ENCODE measurements at places on chromosomes 5 and 9. TPM values are rescaled to one million over a fixed set of nuclear protein-coding genes. Genes with fewer than 3 reads are reported as not detected.
A peak's percentile ranks its signal among the peaks of the same experiment; 100 is the strongest.

- H3K4me3 ChIP-seq, result no peak overlapping the region
- no peaks in the 10 kb centered on the region for H3K4me1 ChIP-seq
- H3K36me3 ChIP-seq, result no peaks in the 10 kb centered on the region
- ATAC-seq, result no peak
- H3K27ac ChIP-seq, result no peak overlapping the region
- H3K27me3 ChIP-seq, result no peaks in the 10 kb centered on the region
Observed at GRCh38 chr5:167713896-167714295, 577.5 kb upstream of the WWC1 start.

GRCh38 chr5:143393524-143393923 is 10.0 kb downstream of the NR3C1 start:
- no peaks in the 10 kb centered on the region for H3K36me3 ChIP-seq
- no peak for ATAC-seq
- H3K4me3 ChIP-seq, result no peak overlapping the region

DNA sequence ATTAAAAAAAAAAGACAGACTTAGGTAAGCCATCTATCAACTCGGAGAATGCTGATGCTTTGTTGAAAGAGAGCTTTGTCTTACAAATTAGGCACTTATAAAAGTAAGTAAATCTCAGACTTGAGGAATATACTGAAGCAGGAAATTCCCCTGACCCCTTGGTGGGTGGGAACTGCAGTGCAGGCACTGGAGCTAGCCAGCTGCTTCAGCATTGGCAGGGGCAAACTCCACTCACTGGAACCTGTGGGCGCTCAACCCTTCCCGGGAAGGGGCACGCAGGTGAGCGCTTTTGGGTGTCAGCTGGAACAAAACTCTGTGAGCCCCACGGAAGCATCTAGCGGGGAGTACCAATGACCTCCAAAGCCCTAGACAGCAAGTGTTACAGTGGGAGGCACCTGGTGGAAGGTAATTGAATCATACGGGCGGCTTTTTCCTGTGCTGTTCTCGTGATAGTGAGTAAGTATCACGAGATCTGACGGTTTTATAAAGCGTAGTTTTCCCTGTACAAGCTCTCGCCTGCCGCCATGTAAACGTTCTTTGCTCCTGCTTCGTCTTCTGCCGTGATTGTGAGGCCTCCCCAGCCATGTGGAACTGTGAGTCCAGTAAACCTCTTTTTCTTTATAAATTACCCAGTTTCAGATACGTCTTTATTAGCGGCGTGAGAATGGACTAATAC is 628.0 kb upstream of the CDH18 start:
- H3K36me3 ChIP-seq, result no peaks in the 10 kb centered on the region
- H3K4me1 ChIP-seq, result no peaks in the 10 kb centered on the region
- ATAC-seq, result no peak
- no peaks in the 10 kb centered on the region for H3K27me3 ChIP-seq

Gene PTGES
- 8.3 TPM for total RNA-seq

Gene FOXD4
- 0.13 TPM for total RNA-seq

- ATAC-seq, result no peak
- no peak overlapping the region for H3K4me3 ChIP-seq
- no peaks in the 10 kb centered on the region for H3K27me3 ChIP-seq
- H3K4me1 ChIP-seq, result no peaks in the 10 kb centered on the region
Observed at GRCh38 chr5:93886098-93886806, 144.9 kb upstream of the POU5F2 start.

DNA sequence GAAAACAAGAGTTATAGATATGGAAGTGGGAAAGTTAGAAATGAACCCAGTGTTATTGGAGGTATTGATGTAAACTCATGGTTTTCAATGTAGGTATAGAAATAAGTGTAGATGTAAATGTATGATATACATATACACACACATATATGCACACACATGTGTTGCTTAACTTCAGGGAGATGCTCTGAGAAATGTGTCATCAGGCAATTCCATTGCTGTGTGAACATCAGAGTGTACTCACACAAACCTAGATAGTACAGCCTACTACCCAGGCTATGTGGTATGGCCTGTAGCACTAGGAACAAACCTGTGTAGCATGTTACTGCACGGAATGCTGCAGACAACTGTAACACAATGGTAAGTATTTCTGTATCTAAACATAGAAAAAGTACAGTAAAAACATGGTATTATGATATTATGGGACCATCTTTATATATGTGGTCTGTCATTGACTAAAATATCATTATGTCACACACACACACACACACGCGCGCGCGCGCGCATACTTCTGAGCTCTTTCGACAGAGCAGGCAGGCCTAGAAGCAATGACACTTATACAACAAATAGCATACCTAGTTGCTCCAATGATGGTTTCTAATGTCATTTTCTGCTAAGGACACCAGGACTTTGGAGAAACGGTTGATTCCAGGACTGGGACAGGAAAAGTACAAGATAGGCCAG is 86.6 kb downstream of the MACROH2A1 start:
- H3K27ac ChIP-seq, result no peak overlapping the region
- no peak overlapping the region for H3K4me3 ChIP-seq
- H3K36me3 ChIP-seq, result no peaks in the 10 kb centered on the region
- H3K27me3 ChIP-seq, result no peaks in the 10 kb centered on the region

- H3K27me3 ChIP-seq, result no peaks in the 10 kb centered on the region
- H3K4me3 ChIP-seq, result no peak overlapping the region
- no peaks in the 10 kb centered on the region for H3K4me1 ChIP-seq
- no peak overlapping the region for H3K27ac ChIP-seq
- H3K36me3 ChIP-seq, result no peaks in the 10 kb centered on the region
Observed at GRCh38 chr9:90904706-90905478, 103.3 kb downstream of the SYK start.

- ATAC-seq, result no peak
- no peak overlapping the region for H3K4me3 ChIP-seq
- H3K27ac ChIP-seq, result no peak overlapping the region
- no peaks in the 10 kb centered on the region for H3K4me1 ChIP-seq
Observed at GRCh38 chr5:89211836-89212235, 328.9 kb upstream of the MEF2C start.

- H3K27me3 ChIP-seq, result no peaks in the 10 kb centered on the region
- no peak for ATAC-seq
- H3K4me3 ChIP-seq, result no peak overlapping the region
Observed at GRCh38 chr5:33284681-33285080, 156.1 kb upstream of the TARS1 start.

DNA sequence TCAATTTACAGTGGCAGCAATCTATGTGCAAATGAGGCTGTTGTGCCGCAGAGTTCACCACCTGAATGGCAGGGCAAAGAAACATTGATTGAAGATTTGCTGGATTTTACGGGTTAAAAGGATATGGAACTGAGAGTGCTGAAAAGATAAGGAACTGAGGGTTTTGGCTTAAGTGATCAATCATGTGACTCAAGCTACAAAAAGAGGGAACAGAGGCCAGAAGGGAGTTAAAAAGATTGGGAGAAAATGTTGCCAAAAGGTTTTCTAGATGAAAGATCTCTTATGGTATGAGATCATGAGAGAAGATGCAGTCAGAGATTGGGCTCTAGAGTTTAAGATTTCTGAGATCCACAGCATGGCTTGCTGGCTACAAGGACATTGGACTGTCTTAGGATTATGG is 7.9 kb upstream of the RIMOC1 start:
- H3K4me3 ChIP-seq, result no peak overlapping the region
- peaks cover 24% of the 10 kb centered on the region for H3K27me3 ChIP-seq
- H3K27ac ChIP-seq, result no peak overlapping the region
- no peak for ATAC-seq
- no peaks in the 10 kb centered on the region for H3K4me1 ChIP-seq
- no peaks in the 10 kb centered on the region for H3K36me3 ChIP-seq

Gene FAM120A
- 68.6 TPM for total RNA-seq

DNA sequence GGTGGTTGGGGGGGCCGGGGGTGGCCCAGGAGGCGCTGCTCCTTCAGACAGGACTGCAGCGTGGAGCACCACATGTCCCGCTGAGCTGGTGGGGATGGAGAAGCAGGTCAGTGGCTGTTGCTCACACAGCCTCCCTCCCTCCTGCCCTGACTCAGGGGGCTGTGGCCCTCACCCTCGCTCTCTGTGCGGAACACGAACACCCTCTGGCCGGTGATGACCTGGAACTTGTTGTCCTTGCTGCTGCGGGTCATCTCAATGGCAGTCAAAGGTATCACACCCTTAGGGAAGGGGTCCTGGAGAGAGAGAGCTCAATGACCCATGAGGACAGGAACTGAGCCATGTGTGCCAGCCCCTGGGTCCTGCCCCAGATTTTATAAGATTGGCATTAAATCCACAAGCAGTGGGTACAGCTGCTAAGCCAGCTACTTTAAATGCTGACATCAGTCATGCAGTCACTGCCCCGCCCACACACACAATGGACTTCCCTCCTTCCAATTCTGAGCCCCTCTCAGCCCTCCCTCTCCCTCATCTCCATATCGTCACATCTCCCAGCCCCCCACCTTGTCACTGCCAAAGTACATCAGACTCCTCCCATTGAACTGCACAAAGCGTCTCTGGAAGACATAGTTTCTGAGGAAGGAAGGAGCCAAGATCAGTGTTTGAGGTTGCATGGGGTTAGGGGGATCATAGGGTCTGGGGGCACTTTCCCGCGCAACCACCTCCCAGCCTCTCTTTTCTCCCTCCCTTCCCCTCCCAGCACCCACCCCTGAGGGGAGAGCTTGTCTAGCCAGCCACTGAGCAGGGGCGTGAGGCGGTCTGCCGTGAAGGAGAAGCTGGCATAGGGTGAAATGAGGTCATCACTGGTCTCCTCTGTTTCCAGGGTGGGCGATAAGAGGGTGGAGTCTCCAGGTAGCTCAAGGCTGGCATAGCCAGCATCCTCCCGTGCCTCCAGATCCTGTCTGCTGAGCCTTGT is 8.9 kb downstream of the ARAP3 start:
- H3K27ac ChIP-seq, result no peak overlapping the region
- peak; percentile 54 for ATAC-seq
- H3K36me3 ChIP-seq, result peaks cover 21% of the 10 kb centered on the region
- no peaks in the 10 kb centered on the region for H3K27me3 ChIP-seq

- ATAC-seq, result no peak
- H3K4me3 ChIP-seq, result no peak overlapping the region
- no peaks in the 10 kb centered on the region for H3K4me1 ChIP-seq
- no peaks in the 10 kb centered on the region for H3K36me3 ChIP-seq
Observed at GRCh38 chr5:111201705-111202104, 22.5 kb upstream of the CAMK4 start.

DNA sequence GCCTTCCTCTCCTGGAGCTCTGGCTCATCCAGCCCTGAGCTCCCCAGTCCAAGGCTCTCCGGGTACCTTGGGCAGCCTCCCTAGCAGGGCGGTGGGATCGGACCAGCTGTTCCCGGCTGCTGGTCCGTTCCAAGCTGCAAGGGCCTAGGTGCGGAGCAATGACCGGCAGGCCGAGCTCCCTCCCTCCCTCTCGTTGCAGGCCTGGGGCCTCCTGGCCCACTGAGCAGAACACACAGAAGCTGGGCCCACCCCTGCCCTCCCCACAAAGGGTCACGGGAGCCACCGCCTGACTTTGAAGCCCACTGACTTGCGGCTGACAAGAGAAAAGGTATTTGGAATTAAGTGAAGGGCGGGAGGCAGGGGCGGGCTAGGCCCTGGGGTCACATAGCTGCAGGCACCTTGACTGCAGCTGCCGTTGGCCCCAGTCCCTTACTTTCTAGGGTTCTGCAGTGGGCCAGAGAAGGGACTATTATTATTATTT is 104.7 kb upstream of the IER5L start:
- H3K4me3 ChIP-seq, result peak overlapping the region; percentile 15
- H3K27ac ChIP-seq, result peak overlapping the region; percentile 45
- H3K36me3 ChIP-seq, result no peaks in the 10 kb centered on the region
- no peaks in the 10 kb centered on the region for H3K4me1 ChIP-seq
- H3K27me3 ChIP-seq, result no peaks in the 10 kb centered on the region
- no peak for ATAC-seq

- no peaks in the 10 kb centered on the region for H3K27me3 ChIP-seq
- H3K4me3 ChIP-seq, result no peak overlapping the region
- H3K4me1 ChIP-seq, result no peaks in the 10 kb centered on the region
- no peak overlapping the region for H3K27ac ChIP-seq
- H3K36me3 ChIP-seq, result no peaks in the 10 kb centered on the region
Observed at GRCh38 chr5:66540078-66540477, 56.1 kb upstream of the MAST4 start.

DNA sequence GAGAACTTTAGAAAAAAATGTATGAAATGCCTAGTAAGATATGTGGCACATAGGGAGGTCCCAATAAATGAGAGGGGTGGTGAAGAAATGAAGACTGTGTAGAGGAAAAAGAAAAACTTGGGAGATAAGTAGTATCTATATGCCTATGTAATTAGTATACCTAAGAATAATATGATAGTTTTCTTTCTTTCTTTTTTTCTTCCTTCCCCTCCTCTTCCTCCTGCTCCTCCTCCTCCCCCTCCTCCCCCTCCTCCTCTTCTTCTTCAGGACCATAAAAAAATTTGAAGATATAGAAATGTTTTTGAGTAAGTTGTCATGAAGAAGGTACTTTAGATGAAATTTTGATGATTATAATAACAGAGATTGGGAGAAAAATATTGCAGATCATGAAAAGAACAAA is 857.4 kb downstream of the MAT2B start:
- H3K4me3 ChIP-seq, result no peak overlapping the region
- H3K27me3 ChIP-seq, result no peaks in the 10 kb centered on the region
- H3K4me1 ChIP-seq, result no peaks in the 10 kb centered on the region
- H3K27ac ChIP-seq, result no peak overlapping the region
- H3K36me3 ChIP-seq, result no peaks in the 10 kb centered on the region
- ATAC-seq, result no peak

Gene WHRN
- 12.9 TPM for total RNA-seq

DNA sequence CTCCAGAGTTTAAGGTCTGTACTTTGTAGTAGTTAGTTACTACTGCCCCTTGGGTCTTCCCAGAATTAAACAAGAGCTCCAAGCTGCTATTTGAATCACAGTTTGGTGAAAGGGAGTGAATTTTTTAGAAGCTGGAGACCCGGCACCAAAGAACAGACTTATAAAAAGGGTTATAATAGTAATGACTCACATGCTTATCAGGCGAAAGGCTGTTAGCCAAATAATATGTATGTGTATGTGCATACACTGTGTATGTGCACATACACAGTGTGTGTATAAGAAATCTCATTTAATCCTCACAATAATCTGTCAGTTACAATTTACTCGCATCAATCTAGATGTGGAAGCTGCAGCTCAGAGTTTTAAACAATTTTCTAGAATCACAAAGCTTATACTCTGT is 59.5 kb upstream of the ITGA1 start:
- H3K4me3 ChIP-seq, result no peak overlapping the region
- H3K4me1 ChIP-seq, result peaks cover 42% of the 10 kb centered on the region
- H3K27me3 ChIP-seq, result no peaks in the 10 kb centered on the region
